ENCODE measurements at places on chromosomes 16 and 17. TPM values are rescaled to one million over a fixed set of nuclear protein-coding genes. Genes with fewer than 3 reads are reported as not detected.

Gene KRTAP2-1
- total RNA-seq = not detected

Gene C17orf100
- 0.92 TPM for total RNA-seq

Gene KRTAP4-5
- not detected for total RNA-seq

Gene PRPSAP1
- total RNA-seq = 35.9 TPM

Gene RHBDL3
- 3.4 TPM for total RNA-seq

Gene COG4
- total RNA-seq = 46.5 TPM

Gene TBC1D3
- total RNA-seq = not detected

Gene DHRS7C
- total RNA-seq = 69.8 TPM

Gene TOP2A
- total RNA-seq = 3.0 TPM
